A549 (cell line): ENCODE measurements at places on chromosomes 13 and 19.

GRCh38 chr13:27261396-27261795 lies 9.2 kb upstream of the RASL11A start:
- no peak for DNase-seq

GRCh38 chr19:6478815-6479214 lies 2.8 kb downstream of the DENND1C start:
- no peak for DNase-seq

GRCh38 chr19:33301144-33301899 lies 1.0 kb downstream of the CEBPA start:
- DNase-seq, result peak; percentile 59

DNA sequence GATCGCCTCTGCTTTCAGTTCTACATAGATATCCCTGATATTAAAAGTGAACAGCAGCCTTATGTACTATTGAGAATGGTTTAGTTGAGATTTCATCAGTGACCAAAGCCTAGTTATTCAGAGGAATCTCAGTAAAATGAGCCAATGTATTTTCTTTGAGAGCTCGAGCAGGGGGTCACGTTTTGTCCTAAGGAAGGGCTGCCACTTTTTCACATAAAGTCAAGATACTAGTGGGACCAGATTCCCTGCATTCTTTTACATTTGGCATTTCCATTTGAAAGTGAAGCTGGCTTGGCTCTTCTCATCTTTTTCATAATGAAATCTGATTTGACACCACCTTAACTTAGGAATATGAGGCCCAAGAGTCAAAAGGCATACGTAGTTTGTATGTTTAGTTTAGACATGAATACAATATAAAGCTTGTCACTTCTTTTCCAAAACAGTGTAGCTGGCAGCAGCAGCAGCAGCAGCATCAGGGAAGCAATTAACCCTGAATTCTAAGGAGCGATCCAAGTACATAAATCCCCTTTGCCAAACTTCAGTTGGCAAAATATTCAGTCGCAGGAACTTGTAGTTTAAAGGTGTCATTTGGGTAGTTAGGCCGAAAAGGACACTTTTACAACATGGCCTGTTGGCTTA lies 1752.2 kb upstream of the PCDH20 start:
- no peak for DNase-seq

DNA sequence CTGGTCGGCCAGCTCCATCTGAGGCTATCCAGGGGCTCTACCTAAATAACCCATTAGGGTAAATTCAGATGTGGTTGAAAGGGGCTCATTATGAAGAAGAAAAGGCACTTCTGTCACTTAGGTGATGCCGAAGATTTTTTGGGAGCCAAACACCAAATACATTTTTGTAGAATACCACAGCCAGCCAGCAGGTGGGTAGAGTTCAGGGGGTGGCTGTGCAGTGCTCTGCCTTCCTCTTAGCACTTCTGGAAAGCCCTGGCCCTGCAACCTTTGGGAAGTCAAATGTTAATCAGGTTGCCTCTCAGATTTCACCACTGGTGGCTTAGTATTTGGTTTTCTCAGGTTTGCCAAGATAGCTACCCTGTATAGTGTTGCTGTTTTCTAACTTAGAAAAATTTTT lies 18.5 kb upstream of the GPR18 start:
- DNase-seq, result no peak
